CD14-positive monocyte (primary cell): ENCODE measurements at places on chromosomes 13 and 19. TPM values are rescaled to one million over a fixed set of nuclear protein-coding genes. Genes with fewer than 3 reads are reported as not detected.

GRCh38 chr13:109426690-109426990 lies 359.7 kb downstream of the IRS2 start:
- no peak for DNase-seq

- peak; percentile 75 for DNase-seq
Measured at GRCh38 chr13:114124921-114125320, 7.5 kb downstream of the RASA3 start.

DNA sequence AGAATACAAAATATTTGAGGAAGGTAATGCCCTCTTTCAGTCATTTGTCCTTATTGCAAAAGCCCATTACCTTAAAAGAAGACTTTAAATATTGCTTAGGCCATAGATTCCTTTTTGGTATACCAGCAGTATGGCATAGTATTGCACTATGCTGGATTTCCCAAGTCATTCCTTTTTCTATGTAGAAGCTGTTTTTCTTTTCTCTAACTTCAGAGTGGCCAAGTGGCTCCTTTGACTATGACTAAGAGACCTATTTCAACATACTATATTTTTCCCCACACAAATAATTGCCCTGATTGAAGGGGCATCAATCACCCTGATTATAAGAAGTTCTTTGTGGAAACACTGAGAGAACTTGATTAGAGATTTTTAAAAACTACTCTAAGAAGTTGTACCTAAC lies 68.6 kb downstream of the UFM1 start:
- no peak for DNase-seq

DNA sequence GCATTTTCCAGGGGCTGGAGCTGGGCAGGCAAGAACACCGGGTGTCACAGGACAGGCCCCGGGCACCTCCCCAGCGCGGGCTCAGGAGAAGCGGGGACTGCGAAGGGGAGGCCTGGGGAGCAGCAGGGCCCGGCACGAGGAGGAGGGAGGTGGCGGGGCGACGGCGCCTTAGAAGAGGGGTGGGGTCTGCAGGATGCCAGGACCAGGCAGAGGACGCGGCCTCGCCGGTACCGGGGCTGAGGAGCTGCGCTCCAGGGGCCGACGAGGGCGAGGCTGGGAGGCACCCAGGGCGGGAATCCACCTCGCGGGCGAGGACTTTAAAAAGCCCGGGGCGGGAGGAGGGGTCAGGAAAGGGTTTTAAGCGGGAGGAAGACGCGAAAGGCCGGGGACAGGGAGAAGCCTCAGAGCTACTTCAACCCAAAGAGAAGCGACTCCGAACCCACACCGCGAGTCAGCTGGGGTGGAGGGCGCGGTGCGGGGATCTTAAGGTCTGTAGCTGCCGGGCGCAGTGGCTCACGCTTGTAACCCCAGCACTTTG lies 665 bp downstream of the ZNF347 start:
- DNase-seq = peak; percentile 5

GRCh38 chr13:47258384-47258783 lies 361.5 kb upstream of the HTR2A start:
- DNase-seq = no peak

TPRX1 gene
- polyA plus RNA-seq = not detected

ZNF439 gene
- polyA plus RNA-seq = 0.86 and 2.1 TPM in 2 replicates

DNA sequence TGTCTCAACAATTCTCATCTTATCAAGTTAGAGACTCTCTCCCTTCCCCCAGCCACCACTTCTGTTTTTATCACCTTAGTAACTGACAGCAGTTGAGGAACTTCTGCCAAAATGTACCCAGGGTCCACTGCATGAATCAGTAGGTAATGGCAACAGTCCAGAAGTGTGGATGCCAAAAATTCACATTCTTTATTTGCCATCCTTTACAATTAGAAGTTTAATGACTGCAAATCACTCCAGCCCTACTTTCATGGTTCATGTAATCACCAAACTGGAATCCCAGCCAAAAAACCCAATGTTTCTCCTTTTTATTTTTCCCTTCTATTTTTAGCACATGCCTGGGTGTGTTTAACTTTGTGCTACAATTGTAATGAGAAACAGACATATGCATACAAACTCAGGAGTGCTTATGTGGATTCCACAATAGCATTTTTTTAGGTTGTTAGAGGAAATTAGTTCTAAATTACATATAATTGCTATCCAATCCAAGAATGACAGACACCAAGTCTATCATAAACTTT lies 243.5 kb downstream of the RGCC start:
- peak; percentile 66 for DNase-seq

LGALS14 gene
- not detected for polyA plus RNA-seq
